Fibroblast of lung (primary cell): ENCODE measurements at places on chromosomes 2 and 18. TPM values are rescaled to one million over a fixed set of nuclear protein-coding genes. Genes with fewer than 3 reads are reported as not detected.

The WDFY1 gene
- total RNA-seq, result 107 and 156 TPM in 2 replicates

The GDF7 gene
- total RNA-seq, result under 0.01 and 0.33 TPM in 2 replicates

The CXCR1 gene
- not detected in 2 replicates for total RNA-seq

The CTLA4 gene
- total RNA-seq, result not detected in 2 replicates

The PTH2R gene
- under 0.01 TPM in 1 of 2 replicates, not detected in the other for total RNA-seq

The EMILIN1 gene
- 187 and 251 TPM in 2 replicates for total RNA-seq
